ENCODE measurements at places on chromosomes 6 and 20.

- no peak for DNase-seq
Measured at GRCh38 chr20:5372371-5372770, 55.6 kb upstream of the PROKR2 start.

DNA sequence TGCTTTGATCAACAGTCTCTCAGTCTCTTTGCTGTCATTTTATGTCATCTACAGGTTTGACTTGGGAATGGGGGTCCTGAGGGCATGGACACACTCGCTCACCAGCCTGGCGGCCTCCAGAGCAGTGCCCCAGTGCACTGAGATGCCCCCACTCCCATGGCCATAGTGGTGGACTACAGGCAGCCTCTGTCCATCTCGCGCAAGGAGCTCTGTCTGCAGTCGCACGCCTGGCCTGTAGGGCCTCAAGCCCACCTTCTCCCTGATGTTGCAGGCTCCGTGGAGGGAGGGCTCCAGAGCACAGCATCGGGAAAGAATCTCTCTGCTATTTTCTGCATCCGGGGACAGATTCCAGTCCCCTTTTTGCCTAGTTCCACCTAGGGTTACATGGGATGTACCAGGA lies 22.6 kb downstream of the DDO start:
- DNase-seq, result no peak

DNA sequence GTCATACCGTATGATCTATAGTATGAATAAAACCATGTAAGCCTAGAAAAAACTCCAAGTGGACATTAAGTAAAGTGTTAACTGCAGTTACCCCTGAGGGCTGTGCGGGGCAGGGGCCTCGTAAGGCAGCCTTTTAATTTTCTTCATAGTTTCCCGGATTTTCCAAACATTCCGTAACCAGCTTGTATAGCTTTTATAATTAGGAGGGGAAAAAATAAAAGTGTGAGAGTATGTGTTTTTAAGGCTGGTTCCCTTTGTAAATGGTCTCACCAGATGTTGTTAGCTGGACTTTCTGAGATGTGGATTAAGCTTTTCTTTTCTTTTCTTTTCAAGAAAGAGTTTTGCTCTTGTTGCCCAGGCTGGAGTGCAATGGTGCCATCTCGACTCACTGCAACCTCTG lies 7.0 kb downstream of the KIAA1755 start:
- no peak for DNase-seq

DNA sequence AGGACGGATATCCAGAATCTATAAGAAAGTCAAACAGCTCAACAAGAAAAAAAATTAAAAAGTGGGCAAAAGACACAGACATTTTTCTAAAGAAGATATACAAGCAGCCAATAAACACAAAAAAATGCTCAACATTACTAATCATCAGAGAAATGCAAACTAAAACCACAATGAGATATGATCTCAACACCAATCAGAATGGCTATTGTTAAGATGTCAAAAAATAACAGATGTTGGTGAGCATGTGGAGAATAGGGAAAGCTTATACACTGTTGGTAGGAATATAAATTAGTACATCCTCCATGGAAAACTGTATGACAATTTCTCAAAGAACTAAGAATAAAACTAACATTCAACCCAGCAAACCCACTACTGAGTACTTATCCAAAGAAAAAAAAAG lies 23.3 kb upstream of the OSTM1 start:
- DNase-seq, result no peak

- DNase-seq, result no peak
Measured at GRCh38 chr20:34311118-34312023, 8.2 kb upstream of the AHCY start.

- DNase-seq, result no peak
Measured at GRCh38 chr6:30683980-30684338, 2.5 kb downstream of the PPP1R18 start.

GRCh38 chr6:146367061-146367460 lies 176.6 kb upstream of the RAB32 start:
- no peak for DNase-seq

- no peak for DNase-seq
Measured at GRCh38 chr20:6480328-6481200, 286.9 kb upstream of the BMP2 start.

GRCh38 chr6:111263837-111264236 lies 176.5 kb downstream of the SLC16A10 start:
- peak; percentile 76 for DNase-seq

GRCh38 chr6:53868626-53869025 lies 73.8 kb downstream of the LRRC1 start:
- DNase-seq, result no peak

DNA sequence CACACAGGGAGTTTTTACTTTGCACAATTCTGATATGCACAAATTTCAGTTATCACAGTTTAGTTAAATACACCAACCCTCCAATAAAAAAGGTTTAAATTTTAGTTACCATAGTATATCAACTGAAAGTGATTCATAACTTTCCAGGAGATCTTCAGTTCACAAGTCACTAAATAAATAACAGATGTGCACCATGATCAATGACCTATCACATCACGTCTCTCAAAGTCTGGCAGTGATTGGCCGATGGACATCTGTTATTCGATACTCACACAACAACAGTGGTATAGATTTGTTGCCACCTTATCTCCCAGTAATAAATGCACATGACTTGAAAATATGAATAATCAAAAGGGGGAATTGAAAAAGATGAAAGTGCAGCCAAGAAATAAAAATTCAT lies 66.8 kb upstream of the PTCHD4 start:
- DNase-seq, result no peak

DNA sequence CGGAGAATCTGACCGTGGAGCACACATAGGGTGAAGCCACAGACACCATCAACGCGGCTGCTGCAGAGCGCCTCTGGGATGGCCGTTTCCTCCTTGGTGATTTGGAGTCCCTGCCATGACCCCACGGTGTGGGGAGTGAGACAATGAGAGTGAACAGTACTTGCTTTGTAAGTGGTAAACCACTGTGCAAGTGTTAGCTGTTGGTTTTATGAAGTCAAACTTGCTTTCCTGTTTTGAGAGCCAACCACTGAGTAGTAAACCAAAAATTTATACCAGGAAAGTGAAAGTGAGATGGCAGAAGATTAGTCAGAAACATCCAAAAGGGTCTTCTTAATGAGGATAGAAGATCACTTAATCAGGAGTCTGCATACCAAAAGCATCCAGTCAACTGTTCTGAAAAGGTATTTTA lies 160.7 kb downstream of the FOXC1 start:
- DNase-seq, result peak; percentile 60

DNA sequence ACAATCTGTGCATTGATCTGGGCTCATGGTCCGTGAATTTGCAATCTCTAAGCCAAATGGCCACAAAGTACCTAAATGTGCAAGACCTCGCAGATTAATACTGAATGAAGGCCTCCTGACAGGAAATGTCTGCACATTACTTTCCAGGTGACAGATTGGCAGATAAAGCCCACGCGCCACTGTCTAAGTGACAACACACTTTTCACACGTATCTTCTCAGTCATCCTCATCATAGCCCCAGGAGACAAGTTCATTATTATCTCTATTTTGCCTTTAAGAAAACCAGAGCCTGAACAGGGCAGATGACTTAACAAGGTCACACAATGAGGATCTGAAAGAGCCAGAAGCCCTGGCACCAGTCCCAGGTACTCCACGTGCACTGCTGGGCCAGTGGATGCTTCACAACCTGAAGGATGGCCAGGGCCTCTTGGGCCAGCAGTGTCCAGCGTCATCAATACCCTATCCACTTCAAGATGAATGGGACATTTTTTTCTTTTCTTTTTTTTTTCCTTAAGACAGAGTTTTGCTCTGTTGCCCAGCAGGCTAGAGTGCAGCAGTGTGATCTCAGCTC lies 266.3 kb downstream of the PTPRT start:
- DNase-seq, result no peak

DNA sequence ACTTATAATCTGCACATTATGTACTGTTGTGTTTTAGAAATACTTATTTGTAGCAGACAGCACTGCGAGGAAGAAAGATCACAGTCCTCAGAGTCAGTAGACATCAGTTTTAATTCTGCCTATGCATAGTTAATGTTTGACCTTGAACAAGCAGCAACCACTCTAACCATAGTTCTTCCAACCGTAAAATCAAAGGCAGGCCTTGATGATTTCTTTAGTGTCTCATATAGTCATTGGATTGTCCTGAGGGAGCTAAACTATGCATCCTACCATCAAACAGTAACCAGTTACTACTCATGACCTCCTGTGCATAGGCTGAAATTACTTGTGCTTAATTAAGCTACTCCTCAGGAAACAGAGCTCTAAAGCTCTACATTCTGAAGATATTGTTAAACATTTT lies 294.8 kb upstream of the STXBP5 start:
- no peak for DNase-seq

GRCh38 chr20:33026779-33027759 lies 4.4 kb upstream of the BPIFB6 start:
- no peak for DNase-seq

- DNase-seq, result peak; percentile 21
Measured at GRCh38 chr20:8464368-8464767, 332.3 kb downstream of the PLCB1 start.

DNA sequence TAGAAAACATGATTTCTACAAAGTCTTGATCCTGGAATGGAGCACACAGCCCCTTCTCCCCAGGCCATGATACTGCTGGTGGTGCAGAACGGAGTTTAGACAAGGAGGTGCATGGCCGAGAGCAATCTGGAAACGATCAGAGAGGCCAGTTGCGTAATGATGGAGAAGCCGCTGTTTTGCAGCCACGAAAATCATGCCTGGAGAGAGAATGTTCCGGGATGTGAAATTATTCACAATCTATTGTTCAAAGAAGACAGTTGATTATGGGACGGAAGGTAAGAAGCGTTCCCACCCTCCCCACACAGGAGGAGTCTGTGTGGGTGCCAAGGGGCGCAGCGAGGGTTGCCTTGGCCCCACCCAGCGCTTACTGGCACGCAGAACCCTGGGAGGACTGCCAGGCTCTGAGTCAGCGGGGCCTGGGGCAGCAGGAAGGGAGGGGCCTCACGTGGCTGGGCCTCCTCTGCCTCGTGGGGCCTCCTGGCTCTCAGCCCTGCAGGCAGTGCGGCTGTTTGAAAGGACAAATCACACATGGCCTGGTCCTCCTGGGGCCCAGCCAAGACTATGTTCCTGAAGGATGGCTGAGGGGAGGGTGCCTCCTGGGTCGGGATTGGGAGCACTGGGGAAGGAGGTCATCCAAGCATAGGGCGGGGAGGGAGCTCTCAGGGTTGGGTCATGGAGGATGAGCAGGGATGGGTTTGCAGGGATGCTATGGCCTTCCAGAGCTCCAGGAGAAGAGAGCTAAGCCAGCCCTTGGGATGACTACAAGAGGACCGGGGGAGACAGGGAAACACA lies 8.7 kb upstream of the AP5S1 start:
- DNase-seq, result peak; percentile 97

GRCh38 chr20:15818651-15819071 lies 754.6 kb downstream of the KIF16B start:
- DNase-seq, result no peak

- peak; percentile 10 for DNase-seq
Measured at GRCh38 chr20:26216025-26216424, 519.4 kb upstream of the ZNF337 start.

GRCh38 chr6:15427331-15428070 lies 181.6 kb downstream of the JARID2 start:
- peak; percentile 69 for DNase-seq

DNA sequence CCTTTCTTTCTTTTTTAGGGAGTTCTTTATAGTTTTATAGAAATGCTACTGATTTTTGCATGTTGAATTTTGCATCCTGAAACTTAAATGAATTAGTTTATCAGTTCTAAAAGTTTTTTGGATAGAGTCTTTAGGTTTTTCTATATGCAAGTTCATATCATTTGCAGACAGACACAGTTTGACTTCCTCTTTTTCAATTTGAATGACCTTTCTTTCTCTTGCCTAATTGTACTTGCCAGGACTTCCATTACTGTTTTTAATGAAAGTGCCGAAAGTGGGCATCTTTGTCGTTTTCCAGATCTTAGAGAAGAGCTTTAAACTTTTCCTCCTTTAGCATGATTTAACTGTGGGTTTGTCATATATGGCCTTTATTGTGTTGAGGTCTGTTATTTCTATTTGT lies 21.1 kb upstream of the EDN1 start:
- no peak for DNase-seq

DNA sequence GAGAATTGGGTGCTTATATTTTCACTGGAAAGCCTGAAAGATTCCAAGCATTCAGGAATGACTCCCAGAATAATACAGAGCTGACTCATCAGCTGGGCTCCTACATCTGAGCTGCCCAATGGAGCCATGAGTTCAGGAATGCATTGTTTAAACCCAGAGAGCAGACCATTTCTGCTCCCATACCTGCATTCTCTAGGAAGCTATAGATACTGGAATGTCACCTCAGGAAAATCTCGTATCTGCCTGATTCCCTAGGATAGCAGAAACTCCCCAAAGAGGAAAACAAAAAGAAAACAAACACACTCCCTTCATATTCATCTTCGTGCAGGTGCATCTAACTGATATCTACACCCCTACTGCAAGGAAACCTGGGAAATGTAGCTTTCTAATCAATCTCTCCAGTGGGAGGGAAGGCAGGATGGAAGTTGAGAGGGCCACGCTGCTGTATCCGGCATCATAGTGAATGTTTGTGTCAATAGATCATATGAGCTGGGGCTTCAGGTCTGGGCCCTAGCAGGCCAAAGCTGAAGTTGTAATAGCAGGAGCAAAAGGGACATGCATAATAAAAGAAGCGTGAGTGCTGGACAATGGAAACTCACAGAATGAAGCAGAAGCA lies 8.2 kb upstream of the SLC2A12 start:
- peak; percentile 53 for DNase-seq

- no peak for DNase-seq
Measured at GRCh38 chr6:143408151-143408786, 42.2 kb downstream of the ADAT2 start.

DNA sequence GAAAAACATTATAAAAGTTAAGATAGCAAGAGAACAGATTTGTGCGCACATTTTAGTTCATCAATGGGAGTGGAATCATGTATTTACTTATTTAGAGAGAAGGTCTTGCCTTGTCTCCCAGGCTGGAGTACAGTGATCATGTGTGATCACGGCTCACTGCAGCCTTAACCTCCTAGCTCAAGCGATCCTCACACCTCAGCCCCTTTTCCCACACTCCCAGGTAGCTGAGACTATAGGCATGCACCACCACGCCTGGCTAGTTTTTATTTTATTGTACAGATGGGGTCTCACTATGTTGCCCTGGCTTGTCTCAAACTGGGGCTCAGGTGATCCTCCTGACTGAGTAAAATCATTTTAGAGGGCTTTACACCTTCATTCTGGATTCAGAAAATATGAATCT lies 72.3 kb upstream of the ADGRF1 start:
- DNase-seq, result no peak

All from iris pigment epithelial cell (primary cell).